Nucleus accumbens (tissue), 56 donors: ENCODE measurements at places on chromosomes 11 and 22.

GRCh38 chr11:122179961-122180834, 64.2 kb upstream of the BLID start:
- no peak for DNase-seq

GRCh38 chr11:83285151-83285770, 906 bp downstream of the CCDC90B start:
- DNase-seq: no peak

GRCh38 chr22:37229805-37230672, 14.0 kb downstream of the RAC2 start:
- no peak for DNase-seq

GRCh38 chr11:77044886-77045285, 10.7 kb downstream of the B3GNT6 start:
- DNase-seq: no peak

DNA sequence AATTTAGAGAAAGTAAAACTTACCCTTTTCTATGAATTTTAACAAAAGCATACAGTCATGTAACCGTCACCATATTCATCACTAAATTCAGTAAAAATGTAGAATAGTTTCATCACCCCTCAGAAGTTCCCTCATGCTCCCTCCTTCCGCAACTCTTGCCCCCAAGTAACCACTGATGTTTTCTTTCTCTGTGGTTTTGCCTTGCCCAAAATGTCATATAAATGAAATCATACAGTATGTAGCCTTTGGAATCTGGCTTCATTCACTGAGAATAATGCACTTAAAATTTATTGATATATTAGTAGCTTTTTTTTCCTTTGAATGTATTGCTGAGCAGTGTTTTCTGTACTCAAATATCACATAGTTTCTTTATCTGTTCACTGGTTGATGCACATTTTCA, 60.1 kb downstream of the DCUN1D5 start:
- no peak for DNase-seq

DNA sequence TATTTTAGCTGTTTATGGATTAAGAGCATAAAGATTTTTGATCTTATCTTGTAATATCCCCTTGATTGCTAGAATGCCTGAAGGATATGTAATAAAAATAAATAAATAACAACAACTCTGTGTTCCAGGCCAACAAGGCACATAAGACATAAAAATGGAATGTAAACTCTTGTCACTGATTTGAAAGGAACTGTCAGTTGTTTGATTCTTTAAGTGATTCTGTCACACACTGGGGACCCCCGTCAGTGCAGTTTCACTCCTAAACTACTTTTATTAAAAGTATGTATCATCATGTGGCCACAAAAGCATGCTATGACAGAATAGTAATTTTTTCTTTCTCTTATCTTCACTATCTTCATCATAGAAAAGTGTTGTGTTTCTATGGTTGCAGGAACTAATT, 572.4 kb downstream of the CNTN5 start:
- DNase-seq: no peak

GRCh38 chr22:50505276-50505775, 2.2 kb downstream of the LMF2 start:
- no peak for DNase-seq

GRCh38 chr11:4464216-4465159, 15.4 kb downstream of the OR52K2 start:
- DNase-seq: no peak

DNA sequence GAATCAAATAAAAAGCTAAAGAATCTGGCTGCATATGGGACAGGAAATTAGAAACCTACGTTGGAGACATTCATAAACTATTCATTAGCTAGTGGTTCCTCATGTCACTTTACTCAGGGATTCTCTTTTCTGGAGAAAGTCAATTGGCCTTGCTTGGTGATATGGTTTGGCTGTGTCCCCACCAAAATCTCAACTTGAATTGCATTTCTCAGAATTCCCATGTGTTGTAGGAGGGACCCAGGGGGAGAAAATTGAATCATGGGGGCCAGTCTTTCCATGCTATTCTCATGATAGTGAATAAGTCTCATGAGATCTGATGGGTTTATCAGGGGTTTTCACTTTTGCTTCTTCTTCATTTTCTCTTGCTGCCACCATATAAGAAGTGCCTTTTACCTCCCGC, 91.2 kb upstream of the CD44 start:
- DNase-seq: no peak
